Femur (tissue), 1 donor: ENCODE measurements at places on chromosomes 12 and 14.

- DNase-seq = no peak
These were observed 8.9 kb upstream of the MSRB3 start for GRCh38 chr12:65269603-65270002.

- no peak for DNase-seq
These were observed 232.3 kb downstream of the MED13L start for GRCh38 chr12:116045150-116045549.

DNA sequence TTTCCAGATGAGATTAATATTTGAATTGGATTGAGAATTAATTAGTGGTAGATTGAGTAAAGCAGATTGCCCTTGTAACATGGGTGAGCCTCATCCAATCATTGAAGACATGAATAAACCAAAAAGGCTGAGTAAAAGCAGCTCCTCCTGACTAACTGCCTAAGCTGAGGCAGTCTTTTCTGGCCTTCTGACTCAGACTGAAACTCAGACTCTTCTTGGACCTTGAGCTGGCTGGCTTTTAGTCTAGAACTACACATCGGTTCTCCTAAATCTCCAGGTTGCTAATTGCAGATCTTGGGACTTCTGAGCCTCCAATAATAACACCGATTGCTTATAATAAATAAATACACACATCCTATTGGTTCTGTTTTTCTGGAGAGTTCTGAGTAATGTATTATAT is 24.0 kb downstream of the FKBP11 start:
- no peak for DNase-seq

- no peak for DNase-seq
These were observed 13.2 kb upstream of the CDH24 start for GRCh38 chr14:23070262-23071129.

DNA sequence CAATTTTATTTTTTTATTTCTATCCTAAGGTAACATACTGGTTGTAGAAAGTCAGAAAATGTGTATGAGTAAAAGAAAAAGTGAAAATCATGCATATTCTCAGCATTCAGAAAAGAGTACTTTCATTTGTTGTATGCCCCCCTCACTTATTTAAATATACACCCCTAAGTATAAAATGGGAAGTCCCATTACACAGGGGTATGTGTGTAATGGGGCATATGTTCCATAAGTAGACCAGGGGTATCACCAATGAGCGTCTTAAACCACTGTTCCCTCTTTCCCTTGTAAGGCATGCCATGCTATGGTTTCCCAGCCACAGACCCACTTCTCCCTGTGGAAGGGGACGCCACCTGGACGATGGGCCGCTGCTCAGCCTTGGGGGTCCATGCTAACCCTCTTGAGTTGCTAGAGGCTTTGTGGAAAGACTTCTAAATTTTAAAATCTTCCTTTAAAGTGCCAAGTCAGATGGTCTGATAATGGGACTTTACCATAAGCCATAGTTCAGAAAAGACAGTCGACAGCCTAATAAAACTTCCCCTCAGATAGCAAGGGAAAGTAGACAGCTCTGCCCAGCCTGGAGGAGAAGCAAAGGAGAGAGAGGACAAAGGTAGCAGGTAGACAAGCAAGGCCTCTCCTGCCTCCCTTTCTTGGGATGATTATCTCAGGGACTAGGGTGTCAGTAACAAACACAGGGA is 118.2 kb downstream of the ZFP36L1 start:
- no peak for DNase-seq
